Fibroblast of lung (primary cell): ENCODE measurements at places on chromosomes 3 and 15. TPM values are rescaled to one million over a fixed set of nuclear protein-coding genes. Genes with fewer than 3 reads are reported as not detected.

Gene SLC12A1
- polyA plus RNA-seq, result not detected in 2 replicates

Gene GCNT3
- polyA plus RNA-seq, result 0.11 and 0.16 TPM in 2 replicates

Gene GRM7
- polyA plus RNA-seq, result not detected in 2 replicates

Gene CPNE9
- polyA plus RNA-seq, result not detected in 2 replicates

Gene CNTN6
- not detected in 2 replicates for polyA plus RNA-seq

Gene IQCF5
- polyA plus RNA-seq, result not detected in 2 replicates

Gene FAM107A
- polyA plus RNA-seq, result 0.02 and 0.16 TPM in 2 replicates

Gene CATSPER2
- 0.84 and 0.85 TPM in 2 replicates for polyA plus RNA-seq

Gene PRTG
- polyA plus RNA-seq, result 0.90 and 2.1 TPM in 2 replicates

Gene TUSC7
- not detected in 2 replicates for polyA plus RNA-seq

Gene RARB
- polyA plus RNA-seq, result 2.3 and 13.3 TPM in 2 replicates
